ENCODE measurements at places on chromosomes 2 and 18.

DNA sequence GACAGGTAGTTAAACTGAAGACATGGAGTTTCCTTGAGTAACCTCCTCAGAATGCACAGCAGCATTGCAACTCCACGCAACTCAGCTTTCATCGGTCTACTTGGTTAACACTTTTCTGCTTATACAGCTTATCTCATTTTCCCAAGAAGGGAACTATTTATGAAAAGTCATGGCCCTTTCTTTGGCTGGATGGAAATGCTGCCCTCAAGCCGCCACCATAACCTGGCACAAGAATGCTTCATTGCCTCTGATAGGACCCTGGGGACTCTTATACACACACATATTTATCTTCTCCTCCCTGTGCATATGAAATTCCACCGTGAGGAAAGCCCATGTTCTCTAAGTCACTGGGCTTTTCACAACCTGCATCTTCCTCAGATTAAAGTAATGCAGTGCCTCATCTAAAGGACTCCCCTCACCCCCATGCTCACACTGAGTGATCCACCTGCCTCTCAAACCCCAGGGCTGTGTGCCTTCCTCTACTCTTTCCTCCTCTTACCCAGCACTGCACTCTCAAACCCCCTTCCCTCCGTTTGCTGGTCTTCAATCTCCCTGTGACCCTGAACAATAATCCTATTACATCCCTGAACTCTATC, 192.0 kb upstream of the HNRNPA3 start:
- no peak for DNase-seq

DNA sequence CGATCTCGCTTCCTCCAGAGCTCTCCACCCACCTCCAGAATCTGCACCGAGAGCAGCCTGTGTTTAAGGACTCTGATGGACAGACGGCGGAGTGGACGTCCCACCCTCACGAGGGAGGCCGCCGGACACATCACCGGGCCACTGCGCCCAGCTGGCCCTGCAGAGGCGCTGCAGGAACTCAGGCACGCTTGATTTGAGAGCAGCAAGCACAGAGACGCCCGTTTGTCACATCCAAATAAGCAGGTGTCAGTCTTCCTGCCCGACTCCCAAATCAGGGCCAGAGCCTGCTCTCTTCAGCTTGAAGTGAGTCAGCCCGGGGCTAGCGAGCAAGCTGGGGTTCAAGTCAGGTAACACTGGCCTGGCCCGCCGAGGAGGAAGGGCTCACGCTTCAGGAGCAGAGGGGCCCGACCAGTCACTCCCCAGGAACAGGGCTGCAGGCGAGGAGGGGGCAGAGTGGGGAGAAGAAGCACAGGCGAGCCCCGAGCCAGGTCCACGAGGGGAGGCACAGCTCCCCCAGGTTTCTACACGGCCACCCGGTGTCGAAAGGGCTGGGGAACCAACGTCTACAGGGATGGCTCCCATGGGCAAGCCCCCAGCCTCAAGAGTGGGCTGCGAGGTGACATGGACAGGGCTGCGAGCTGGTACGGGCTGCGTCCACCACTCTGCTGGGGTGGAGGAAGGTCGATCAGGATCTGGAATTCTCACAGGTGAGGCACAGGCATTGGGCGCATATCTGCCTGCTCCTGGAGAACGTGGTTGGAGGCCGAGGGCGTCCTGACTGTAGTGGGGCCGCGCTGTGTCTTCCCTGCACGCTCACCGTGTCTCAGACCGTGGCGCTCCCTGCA, 52.5 kb upstream of the CTDP1 start:
- no peak for DNase-seq

DNA sequence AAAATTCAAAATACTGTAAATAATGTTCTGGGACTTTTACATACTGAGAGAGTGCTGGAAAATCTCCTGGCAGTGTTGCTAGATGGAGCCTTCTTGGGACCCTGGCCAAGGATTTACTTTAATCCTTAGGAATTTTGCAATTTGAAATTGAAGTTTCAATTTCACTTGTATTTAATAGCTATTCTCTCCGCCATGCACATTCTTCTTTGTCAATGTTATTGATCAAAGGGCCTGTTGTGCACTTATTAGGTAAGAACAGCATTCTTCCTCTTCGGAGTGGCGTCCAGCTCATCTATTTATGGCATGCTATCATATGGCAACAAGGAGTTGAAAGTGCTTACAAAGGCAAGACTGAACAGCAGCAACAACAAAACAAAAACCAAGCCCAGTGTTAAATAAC, 40.1 kb upstream of the SOS1 start:
- no peak for DNase-seq

- no peak for DNase-seq
These were observed 28.9 kb upstream of the BCL2L11 start for GRCh38 chr2:111091811-111092211.

- no peak for DNase-seq
These were observed 1377.6 kb upstream of the PIK3C3 start for GRCh38 chr18:40577239-40577980.

GRCh38 chr2:82675186-82675585, 1783.9 kb downstream of the SUCLG1 start:
- no peak for DNase-seq

- no peak for DNase-seq
These were observed 628 bp upstream of the ZFAND2B start for GRCh38 chr2:219205981-219206327.

- no peak for DNase-seq
These were observed 428.3 kb downstream of the NCKAP5 start for GRCh38 chr2:133139847-133140533.

- DNase-seq, result no peak
These were observed 52.9 kb upstream of the APCDD1 start for GRCh38 chr18:10401521-10401920.

- no peak for DNase-seq
These were observed 3.5 kb upstream of the ADNP2 start for GRCh38 chr18:80105369-80106167.

DNA sequence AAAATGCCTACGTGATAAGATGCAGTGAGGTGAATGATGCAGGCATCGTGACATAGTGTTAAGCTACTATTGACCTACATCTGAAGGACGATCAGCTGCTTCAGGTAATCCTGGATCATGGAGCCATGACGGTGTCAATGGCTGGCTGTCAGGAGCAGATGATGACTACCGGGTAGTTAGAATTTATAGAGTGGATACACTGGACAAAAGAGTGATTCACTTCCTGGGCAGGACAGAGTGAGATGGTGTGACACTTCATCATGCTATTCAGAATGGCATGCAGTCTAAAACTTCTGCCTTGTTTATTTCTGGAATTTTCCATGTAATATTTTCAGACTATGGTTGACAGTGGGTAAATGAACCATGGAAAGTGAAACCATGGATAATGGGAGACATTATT, 29.5 kb downstream of the METTL8 start:
- peak; percentile 42 for DNase-seq

DNA sequence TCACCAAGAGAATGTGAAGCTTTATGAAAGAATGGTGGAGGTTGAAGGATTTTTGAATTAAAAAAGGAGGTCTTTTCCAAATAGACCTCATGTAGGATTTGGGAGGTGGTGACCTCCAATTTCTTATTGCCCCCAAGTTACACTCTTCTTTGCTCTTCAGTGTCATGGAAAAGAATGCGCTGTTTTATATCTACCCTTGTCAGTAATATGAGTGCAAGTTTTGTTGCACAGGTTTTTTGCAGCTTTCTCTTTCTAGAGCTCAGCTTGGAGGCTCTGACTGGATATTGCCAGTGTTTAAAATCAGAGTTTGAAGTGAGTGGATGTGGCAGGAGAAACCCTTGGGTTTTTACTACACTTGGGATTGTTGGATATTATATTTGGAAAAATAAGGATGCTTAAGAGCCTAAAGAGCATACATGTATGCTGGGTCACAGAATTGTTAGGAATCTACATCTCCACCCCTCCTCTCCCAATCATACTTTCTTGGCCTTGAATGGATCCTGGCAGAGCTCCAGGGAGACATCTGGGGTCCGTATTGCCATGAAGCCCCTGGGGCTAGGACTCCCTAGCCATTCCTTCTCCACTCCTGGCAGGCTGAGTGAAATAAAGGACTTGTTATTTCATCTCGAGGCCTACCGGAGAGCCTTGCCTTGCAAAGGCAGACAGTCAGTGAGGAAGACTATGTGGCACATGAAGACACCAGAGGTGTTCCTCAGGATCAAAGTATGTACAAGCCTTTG, 43.8 kb downstream of the APOB start:
- DNase-seq, result no peak

DNA sequence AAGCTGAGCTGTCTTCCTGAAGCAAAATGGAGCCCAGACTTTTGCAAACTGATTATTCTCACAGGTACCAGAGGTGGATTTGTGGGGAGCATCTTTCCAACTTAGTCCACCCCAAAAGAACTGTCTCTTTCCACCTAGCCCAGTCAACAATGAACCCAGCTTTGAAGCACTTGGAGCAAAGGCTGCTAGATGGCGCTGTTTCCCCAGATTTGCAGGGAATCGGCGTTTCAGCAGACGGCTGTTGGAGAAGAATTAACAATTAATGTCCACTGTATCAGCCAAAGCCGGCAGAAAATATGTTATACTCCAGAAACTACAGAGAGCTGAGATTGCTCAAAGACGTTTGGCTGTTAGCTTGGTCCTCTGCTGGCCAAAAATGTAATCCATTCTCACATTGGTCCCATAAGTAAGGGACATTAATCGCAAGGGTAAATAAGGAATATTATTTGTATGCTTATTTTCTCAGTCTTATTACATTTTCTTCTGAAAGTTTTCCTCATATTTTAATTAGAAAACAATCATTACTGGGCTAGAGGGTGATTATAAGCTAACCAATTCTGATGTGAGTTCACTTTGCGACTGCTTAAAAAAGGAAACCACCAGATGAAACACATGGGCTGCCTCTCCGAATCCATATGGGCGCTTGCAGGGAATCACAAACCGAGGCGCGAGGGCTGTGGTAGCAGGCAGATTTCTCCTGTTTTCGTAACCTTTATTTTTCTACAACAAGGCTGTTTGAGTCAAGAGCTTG, 423.8 kb upstream of the MEX3C start:
- DNase-seq, result peak; percentile 8

GRCh38 chr2:222483513-222484039, 59.2 kb downstream of the SGPP2 start:
- DNase-seq, result no peak

DNA sequence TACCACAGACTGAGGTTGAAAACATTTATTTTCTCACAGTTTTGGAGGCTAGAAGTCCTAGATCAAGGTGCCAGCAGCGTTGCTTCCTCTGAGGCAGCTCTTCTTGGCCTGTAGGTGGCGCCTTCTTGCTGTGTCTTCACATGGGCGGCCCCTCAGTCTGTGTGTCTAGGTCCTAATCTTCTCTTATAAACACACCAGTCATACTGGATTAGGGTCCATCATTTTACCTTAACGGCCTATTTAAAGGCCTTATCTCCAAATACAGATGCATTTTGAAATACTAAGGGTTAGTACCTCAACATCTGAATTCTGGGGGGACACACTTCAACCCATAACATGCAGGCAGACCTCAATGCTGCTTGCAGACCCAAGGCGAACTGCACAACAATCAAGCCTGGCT, 4.4 kb upstream of the RMC1 start:
- DNase-seq, result peak; percentile 57

GRCh38 chr2:165054652-165055051, 99.3 kb upstream of the SLC38A11 start:
- DNase-seq, result no peak

- no peak for DNase-seq
These were observed 63.2 kb downstream of the UGGT1 start for GRCh38 chr2:128154225-128154624.

GRCh38 chr2:151728804-151729414, 5.4 kb downstream of the NEB start:
- no peak for DNase-seq

DNA sequence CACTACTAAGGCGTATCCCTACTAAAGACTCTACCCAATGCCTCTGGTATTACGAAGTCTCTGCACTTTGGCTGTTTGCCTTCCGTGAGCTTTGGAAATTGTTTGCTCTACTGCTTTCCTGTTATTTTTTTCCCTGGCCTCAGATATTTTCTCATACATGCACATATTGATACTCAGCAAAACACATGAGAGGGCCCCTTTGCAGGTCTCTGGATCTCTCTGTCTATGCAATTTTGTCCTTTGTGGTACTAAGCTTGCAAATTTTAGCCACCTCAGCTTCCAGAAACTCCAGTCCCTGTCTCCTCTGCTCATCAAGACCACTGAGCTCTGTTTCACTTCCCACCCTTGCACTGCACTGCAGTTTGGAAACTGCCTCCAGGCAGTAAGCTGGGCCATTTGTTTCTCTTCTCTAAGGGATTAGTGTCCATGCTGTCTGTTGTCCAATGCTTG, 46.6 kb downstream of the TAF1B start:
- no peak for DNase-seq

Measured in stromal cell of bone marrow (primary cell).